Fibroblast of skin of left biceps (primary cell): ENCODE measurements at places on chromosomes 6 and 20.

- DNase-seq, result no peak
Measured at GRCh38 chr6:137051790-137052472, 7.2 kb upstream of the IL20RA start.

DNA sequence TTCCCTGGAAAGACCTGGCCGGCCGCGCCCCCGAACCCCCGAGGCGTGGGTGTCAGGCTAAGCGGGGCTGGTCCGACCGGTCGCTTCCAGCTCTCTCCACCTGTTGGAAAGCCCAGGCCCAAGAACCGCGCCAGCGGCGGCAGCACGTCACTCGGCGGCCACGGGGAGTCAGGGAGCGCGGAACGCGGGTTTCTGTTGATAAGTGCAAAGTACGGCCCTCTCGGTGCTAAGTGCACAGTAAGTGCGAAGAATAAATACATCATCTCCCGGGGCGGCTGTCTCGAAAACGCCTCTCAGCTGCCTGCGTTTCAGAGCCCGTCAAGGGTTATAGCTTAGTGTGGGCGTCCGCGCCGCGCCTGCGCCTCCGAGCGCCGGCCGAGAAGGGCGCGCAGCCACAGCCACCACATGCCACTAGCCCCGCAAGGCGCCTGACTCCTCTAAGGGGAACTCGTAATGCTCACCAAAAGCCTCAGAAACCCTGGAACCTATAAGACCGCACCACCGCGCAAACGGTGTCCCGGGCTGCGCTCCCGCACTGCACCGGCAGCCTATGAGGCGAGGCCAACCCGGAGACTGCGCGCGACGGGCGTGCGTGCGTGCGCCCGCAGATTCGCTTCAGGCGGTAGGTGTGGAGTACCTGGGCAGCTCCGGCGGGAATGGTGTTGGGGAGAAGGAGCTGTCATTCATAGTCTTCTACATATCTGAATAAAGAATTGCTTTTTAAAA is 9.2 kb upstream of the TBX18 start:
- DNase-seq, result no peak

- DNase-seq, result peak; percentile 19
Measured at GRCh38 chr20:47784599-47785310, 526 bp downstream of the SULF2 start.

- DNase-seq, result no peak
Measured at GRCh38 chr6:150764334-150765066, 101.0 kb upstream of the MTHFD1L start.

DNA sequence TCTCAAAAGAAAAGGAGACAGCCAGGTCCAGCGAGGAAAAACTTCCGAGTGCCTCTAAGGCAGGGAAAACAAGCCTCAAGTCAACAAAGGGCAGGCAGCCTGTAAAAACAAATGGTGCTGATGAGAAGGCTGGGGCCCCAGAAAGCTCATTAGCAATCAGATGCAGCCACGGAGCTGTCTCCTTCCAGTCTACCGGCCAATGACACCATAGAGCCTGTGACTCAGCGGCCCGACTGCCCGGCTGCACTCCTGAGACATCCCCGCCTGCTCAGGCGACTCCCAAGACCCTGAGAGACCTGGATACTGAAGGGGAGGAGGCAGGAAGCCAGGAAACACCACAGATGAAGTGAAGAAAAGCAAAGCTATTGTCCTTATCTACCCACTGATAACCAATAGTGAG is 120.1 kb upstream of the HDDC2 start:
- DNase-seq, result no peak

- DNase-seq, result no peak
Measured at GRCh38 chr6:109521080-109521479, 38.1 kb upstream of the ZBTB24 start.

GRCh38 chr6:88785478-88785877 is 177.9 kb downstream of the RNGTT start:
- DNase-seq, result no peak

- DNase-seq, result no peak
Measured at GRCh38 chr6:92737983-92738382, 681.4 kb downstream of the EPHA7 start.

DNA sequence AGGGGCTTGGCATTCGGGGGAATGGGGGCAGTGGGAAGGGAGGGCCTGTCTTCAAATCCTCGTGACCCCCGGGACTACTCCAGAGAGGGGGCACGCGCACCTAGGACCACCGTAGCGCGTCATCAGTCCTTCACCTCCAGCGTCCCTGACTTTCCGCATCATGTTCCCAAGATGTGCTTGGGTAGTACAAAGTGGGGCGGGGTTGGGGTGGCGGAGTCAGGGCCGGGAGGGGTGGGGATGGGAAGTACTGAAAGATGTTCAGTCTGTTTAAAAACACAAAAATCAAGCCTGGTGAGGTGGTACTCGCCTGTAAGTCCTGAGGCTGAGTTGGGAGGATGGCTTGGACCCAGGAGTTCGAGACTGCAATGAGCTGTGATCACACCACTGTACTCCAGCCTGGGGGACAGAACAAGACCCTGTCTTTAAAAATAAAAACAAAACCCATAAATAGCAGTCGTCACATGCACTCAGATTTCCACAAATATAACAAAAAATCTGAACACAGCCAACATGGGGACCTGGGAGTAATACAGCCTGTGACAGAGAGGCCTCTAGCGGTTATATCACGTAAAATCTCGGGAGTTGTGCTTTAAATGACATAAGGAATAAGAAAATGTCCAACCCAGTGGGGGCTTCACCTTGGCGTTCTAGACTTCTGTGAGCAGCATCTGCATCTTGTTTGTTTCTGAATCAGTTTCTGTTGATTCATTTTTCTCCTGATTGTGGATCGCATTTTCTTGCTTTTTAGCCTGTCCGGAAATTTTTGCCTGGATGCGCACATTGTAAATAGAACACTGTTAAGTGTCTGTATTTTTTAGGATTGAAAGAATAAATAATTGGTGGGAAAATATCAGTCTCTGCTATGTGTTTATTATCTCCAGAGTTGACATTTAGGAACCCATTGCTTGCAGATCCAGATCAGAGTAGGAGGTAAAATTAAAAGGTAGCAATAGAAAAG is 698 bp upstream of the LRP11 start:
- no peak for DNase-seq

DNA sequence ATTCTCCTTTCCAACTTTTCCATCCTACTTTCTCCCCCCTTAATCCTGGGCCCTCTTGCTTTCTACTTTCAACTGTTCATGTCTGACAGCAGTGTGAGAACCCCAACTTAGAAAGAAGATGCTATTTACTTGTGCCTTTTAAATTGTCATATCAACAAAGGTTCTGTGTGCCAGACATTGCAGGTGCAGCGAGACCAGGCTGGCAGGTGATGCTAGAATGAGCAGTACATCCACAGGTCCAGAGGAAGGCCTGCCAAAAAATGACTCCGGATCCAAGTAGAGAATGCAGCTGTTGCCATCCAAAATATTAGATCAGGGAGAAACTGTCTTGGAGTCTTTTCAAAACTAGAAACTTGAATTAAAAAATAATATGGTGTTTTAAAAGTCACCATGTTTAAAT is 510.5 kb downstream of the LMBRD1 start:
- DNase-seq, result no peak

DNA sequence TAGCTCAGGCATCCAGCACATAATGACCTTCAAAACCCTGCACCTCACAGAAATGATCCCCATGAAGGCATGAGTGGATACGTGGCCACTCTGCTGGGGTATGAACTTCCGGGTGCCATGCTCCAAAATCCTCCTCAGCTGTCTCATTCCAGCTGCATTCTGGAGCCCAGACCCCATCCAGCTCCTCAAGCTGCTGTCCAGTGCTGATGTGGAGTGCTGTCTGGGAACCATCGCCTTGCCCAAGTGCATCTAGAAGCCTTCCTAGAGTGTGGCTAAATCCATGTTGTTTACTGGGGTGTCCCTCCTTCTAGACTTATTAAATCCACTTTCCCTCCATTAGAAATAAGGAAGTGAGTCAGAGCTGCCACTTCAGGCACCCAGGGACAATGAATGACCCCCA is 130.8 kb upstream of the PTPRT start:
- no peak for DNase-seq
